ENCODE measurements at places on chromosomes 2 and 18.
A peak's percentile ranks its signal among the peaks of the same experiment; 100 is the strongest.

- peak; percentile 24 for DNase-seq
Observed at GRCh38 chr2:100427627-100428258, 10.3 kb upstream of the CHST10 start.

GRCh38 chr2:60311524-60311923, 241.9 kb downstream of the BCL11A start:
- no peak for DNase-seq

GRCh38 chr18:22975508-22975907, 42.4 kb downstream of the RBBP8 start:
- DNase-seq = no peak

DNA sequence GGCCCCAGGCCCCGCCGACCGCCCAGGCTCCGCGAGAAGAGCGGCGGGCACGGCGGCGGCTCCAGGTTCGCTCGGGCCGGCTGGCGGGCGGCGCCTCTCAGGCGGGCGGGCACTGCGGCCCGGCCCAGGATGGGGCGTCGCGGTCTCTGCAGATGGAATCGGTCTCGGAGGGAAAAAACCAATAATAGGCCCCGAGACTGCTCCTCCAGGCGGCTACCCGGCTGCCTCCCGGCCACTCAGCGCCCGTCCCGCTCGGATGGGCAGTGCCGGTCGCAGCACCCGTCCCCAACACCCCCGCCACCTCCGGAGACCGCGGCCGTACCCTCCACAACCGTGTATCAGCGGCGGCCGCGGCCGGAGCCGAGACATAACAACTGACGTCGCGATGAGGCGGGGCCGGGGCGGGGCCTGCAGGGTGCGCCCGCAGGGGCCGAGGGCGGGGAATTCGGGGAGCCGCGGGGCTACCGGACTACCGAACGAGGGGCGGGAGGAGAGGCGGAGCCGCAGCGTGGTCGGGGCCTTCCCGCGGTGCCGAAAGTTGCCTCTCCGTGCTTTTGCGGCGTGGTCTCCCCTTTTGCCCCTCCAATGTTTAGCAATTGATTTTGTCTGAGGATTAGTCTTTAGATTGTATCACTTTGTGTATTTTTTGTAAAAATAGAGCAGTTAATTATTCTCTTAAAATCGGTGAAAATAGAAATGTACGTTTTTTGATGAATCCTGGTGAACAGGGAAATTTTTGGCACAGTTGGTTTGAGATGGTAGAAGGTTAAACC, at the start of gene RNF103:
Gene RNF103, minus strand, starts transcription at position 372 of the 773 bp plus-strand sequence. CDS start 979 bp downstream, outside the sequence.
- DNase-seq = peak; percentile 90

- no peak for DNase-seq
Observed at GRCh38 chr2:66547118-66547517, 112.2 kb downstream of the MEIS1 start.

GRCh38 chr2:9594366-9595054, 36.3 kb downstream of the YWHAQ start:
- no peak for DNase-seq

- DNase-seq = no peak
Observed at GRCh38 chr2:95287806-95288205, 9.3 kb upstream of the KCNIP3 start.

- no peak for DNase-seq
Observed at GRCh38 chr2:232543928-232544631, 4.6 kb downstream of the CHRNG start.

DNA sequence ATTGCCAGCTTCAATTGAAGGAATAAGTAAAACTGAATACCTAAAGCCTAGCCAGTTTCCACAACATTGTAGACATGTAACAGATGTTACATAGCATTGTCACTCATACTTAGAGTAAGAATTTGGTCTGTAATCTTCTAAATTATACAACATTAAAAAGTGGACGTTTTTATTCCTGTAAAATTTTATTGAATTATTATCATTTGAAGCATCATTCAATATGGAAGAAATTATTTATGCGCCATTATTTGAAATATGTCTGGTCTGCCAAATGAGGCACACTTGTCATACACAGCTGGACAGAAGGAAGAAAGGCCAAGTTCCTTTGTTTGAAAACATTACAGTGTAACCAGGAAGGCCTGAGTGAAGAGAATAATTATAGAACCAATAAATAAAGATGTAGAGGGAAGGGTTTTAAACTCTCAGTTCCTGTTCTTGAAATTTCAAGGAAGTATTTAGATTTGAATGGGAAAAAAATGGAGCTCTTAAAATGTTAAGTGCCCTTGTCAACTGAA, 575.5 kb downstream of the LRRTM4 start:
- DNase-seq = no peak

GRCh38 chr18:53991202-53991601, 233.3 kb downstream of the MBD2 start:
- DNase-seq = no peak

- DNase-seq = no peak
Observed at GRCh38 chr2:113981404-113982134, 91.7 kb downstream of the ACTR3 start.

DNA sequence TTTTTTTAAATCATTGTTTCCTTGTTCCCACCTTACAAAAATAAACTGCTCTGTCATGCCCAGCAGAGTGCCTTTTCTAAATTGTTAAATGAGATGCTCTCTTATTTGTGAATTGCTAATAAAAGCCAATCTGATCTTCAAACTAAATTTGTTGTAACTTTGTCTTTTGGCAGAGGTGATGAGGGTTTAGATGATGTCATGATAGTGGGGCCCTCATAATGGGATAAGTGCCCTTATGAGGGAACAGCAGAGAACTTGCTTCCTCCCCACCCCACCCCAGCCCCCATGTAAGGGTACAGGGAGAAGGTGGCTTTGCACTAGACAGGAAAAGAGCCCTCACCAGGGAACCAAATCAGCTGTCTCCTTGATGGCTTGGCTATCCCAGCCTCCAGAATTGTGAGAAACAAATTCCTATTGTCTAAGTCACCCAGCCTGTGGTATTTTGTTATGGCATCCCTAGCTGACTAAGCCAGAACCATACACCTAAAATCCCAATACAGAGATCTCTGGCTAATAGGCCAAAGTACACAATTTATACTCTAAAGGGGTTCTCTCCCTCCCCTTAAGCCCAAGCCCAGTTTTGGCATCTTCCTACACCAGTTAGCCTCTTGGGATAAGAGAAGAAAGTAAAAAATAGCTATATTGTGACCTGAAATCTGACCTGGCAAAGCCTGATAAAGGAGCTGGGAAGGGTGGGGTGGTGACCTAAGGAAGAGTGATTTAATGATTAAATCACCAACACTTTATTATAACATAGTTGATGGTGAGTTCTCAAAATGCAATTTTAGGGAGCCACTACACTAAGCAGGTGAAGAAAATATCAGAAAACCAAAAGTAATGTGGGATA, 40.3 kb upstream of the HNRNPA3 start:
- no peak for DNase-seq

DNA sequence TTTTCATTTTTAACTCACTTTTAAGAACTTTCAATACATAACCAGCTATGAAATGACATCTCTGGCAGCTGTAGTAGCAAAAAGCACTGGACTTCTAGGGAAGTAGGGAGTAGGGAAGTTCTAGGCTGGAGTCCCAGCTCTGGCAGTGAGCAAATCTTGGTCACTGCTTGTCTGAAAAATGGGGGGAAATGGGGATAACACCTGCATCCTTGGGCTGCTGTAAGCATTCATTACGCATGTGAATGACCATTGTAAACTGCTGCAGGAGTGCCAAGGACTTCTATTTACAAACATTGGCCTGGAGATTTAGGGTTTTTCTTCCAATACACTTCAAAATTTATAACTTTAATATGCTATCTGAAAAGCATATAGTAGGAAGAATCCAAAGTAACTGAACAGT, 972 bp upstream of the MPP4 start:
- DNase-seq = no peak

- no peak for DNase-seq
Observed at GRCh38 chr2:226600802-226601201, 198.8 kb downstream of the IRS1 start.

- DNase-seq = no peak
Observed at GRCh38 chr2:128600581-128601297, 282.1 kb upstream of the HS6ST1 start.

DNA sequence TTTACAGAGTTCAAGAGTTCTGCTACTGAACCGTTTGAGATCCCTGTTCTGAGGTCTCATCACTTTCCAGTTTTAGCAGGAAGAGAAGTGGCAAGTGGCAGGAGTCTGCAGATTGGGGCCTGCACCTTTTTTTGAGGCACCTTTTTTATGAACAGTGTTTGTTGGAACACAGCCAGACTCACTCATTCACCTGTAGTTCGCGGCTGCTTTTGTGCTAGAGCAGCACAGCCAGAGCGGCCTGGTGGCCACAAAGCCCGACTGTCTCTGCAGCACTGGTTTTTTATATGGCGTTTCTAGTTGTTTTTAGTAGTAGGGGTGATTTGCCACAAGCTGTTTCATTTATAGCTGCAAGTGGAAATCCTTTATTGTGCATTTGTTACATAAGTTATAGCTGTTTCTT, 8.6 kb downstream of the ACP1 start:
- no peak for DNase-seq

DNA sequence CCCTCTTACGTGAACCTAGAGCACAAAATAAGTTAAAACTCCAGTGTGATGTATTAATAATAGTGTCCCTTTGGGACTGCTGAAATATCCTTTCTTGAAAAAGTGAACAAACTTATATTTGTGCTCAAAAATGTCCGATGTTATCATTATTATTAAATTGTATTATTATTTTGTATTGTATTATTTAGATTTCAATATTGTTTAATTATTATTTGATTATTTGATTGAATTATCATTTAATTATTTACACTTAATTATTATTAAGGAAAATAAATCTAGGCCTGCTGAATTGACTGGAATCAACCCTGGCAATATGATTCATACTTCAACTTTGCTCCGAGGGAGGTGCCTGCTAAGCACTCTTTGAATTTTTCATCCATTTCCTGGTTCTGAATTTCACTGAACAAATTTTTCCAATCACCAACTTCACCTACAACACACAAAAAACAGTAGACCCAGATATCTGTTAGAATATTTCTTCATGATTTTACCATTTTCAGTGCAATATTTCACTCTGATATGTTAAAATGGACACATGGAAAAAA, 10.9 kb upstream of the EIF2AK2 start:
- no peak for DNase-seq

DNA sequence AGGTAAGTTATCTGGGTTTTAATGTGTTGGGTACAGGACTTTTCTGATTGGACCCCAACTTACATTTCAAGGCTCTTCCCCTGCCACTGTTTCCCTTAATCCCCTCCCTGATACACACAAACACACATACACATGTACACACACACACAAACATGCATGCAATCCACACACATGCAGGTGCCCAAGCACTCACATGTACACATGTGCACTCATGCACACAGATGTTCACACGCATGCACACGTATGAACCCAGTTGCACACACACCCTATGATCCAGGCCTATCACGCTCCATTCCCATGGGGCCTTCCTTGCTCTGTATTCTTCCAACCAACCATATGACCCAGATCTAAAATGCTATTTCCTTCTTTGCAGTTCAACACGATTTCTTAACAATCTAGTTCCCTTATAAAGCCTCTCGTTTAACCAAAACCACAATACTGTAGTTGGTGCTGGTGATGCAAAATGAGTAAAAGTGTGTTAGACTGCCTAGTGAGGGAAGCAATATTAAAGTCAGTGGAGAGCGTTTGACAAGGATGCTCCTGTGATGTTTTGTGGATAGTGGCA, 11.1 kb downstream of the SERPINB8 start:
- no peak for DNase-seq

- no peak for DNase-seq
Observed at GRCh38 chr2:103363639-103364038, 601.8 kb downstream of the TMEM182 start.

GRCh38 chr2:157061799-157062198, 195.7 kb upstream of the GALNT5 start:
- DNase-seq = no peak

- DNase-seq = no peak
Observed at GRCh38 chr2:45813003-45813941, 161.8 kb downstream of the PRKCE start.

DNA sequence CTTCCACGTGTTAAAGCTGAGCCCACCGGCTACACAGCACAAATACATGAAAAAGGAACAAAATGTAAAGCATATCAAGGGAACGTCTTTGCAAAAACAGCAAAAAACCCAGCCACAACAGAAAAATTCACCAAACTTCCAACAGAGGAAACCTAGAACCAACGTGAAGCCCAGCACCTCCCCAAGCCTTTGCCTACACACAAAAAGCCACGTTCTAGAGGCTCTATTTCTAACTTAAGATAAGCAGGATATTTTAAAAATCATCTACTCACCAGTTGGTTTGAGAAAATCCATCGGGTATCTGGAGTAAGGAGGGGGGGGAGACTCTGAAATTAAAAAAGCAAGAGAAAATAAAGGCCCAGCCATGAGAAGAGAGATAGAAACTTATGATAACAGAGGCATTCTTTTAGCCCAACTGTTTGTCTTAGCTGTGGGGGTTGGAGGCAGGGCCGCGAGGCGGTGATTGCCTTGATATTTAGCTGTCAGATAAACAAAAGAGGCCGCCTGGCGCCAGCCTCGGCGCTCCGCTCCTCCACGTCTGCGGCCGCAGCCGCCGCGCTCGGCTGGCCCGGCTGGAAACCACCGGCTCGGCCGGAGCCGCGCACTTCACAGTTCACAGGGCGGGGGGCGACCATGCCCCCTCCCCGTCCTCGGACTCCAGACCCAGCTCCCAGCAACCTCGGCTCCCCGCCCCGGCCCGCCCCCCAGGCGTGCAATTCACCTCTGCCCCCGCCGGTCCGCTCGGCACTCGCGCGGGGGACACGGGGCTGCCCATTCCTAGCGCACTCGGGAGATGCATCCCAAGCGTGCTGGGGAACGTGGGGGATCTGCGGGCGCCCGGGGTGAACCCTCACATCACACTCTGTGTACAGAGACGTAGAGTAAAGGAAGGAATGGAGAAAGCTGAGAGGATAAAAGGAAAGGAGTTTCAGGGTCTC, 2.4 kb downstream of the SMAD7 start:
- DNase-seq = no peak

- DNase-seq = no peak
Observed at GRCh38 chr18:25732862-25733261, 357.6 kb downstream of the SS18 start.

DNA sequence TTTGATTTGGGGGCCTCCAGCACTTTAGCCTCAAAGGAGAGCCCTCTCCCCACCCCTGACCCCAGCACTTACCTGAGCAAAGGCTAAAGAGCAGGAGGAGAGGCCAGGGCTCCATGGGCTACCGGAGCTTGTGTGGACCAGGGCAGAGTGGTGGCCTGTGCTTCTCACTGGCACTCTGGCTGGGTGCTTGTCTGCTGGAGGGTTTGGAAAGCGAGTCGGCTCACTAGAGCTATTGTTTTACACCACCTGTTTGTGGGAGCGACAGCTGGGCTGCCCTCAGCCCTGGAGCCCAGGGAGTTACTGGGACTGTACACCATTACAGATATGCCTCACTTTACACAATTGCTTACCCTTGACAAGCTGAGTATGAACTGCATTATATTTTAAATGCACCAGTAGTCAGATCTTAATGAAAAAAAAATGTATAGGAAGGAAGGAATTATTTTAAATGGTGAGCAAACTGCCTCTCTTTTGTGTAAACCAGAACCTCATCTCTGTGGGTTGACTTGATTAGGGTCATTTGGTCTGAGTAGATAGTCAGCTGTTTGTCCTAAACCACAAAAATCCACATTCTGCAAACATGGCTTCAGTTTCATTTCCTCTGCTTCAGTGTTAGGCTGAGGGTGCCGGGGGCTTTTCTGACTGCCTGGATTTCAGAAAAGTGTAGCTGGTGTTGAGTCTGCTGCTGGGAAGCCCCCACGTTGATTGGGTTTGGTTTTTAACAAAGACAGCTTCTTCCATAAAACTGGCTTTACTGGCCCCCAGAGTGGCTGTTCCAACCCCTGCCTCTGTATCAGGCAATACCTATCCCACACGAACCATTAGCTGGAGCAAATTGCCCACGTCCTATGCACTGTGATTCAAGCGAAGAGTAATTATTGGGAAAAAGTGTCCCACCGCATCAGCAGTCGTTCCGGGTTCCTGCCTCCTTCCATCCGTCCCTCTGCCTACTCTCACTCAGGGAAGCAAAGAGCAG, at the start of gene CHRNA1:
Gene CHRNA1, minus strand, starts transcription at position 193 of the 976 bp plus-strand sequence. Its CDS starts 78 bp downstream, at position 115.
- DNase-seq = no peak
